Progenitor cell of endocrine pancreas (in vitro differentiated cells): ENCODE measurements at places on chromosomes 16 and 17. TPM values are rescaled to one million over a fixed set of nuclear protein-coding genes. Genes with fewer than 3 reads are reported as not detected.
A peak's percentile ranks its signal among the peaks of the same experiment; 100 is the strongest.

DNA sequence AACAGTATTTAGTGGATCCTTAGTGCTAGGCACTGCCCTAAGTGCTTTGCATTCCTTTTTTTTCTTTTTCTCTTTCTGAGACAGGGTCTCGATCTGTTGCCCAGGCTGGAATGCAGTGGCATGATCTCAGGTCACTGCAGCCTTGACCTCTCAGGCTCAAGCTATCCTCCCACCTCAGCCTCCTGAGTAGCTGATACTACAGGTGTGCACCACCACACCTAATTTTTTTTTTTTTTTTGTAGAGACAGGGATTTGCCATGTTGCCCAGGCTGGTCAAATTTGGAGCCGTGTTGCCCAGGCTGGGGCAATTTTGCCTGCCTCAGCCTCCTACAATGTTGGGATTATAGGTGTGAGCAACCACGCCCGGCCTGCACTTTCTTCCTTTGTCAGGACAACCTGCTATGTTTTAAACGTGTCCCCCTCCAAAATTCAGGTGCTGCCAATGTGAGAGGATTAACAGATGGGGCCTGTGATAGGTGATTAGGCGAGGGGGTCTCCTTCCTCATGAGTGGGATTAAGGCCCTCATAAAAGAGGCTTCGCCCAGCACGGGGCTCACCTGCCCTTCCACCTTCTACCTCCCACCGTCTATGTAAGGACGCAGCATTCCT is 5.4 kb downstream of the NQO1 start:
- peaks cover 22% of the 10 kb centered on the region for H3K36me3 ChIP-seq
- H3K4me1 ChIP-seq, result peaks cover 32% of the 10 kb centered on the region
- H3K27ac ChIP-seq, result peak overlapping the region; percentile 86
- no peak for DNase-seq
- H3K27me3 ChIP-seq, result no peaks in the 10 kb centered on the region
- H3K4me3 ChIP-seq, result no peak overlapping the region

- no peak overlapping the region for H3K4me3 ChIP-seq
- H3K36me3 ChIP-seq, result no peaks in the 10 kb centered on the region
- H3K27me3 ChIP-seq, result no peaks in the 10 kb centered on the region
Measured at GRCh38 chr16:12170103-12171040, 193.8 kb downstream of the SNX29 start.

DNA sequence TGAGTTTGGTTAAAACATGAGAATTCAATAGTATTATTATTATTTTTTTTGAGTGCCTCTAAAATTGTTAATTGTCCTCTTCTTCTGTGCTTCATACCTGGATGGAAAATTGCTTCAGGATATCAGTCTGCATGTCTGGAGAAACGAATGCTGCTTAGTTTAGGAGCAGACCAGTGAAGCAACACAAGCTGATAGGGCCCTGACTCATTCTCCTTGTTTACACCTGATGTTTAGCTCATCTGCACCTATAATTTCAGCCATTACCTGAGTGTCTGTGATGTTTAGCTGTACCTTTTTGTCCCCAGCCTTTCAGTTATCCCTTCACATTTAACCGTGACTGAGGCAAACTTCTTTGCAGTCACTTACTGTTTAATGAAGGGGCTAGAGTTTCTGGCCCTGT is 14.8 kb downstream of the SNTB2 start:
- peaks cover 1% of the 10 kb centered on the region for H3K36me3 ChIP-seq
- no peaks in the 10 kb centered on the region for H3K27me3 ChIP-seq
- H3K4me3 ChIP-seq, result no peak overlapping the region
- H3K27ac ChIP-seq, result no peak overlapping the region
- no peak for DNase-seq

DNA sequence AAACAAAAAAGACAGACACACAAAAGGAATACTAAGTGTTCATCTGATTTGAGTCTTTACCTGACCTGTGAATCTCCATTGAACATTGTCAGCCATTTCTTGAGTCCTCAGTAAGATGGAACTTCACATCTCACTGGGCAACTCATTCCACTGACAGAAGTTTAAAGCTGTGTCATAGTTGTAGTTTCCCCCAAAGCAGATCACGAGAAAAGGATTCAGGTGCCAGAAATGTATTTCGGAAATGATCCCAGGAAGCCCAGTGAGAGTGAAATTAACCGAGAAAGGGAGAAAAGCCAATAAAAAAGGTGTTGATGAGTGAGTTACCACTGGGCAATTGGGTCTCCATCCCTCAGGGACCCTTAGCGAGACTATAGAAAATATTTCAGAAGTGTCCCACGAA is 6.5 kb downstream of the CHD9 start:
- no peak for DNase-seq
- H3K27ac ChIP-seq, result no peak overlapping the region
- no peaks in the 10 kb centered on the region for H3K36me3 ChIP-seq
- no peaks in the 10 kb centered on the region for H3K27me3 ChIP-seq
- H3K4me1 ChIP-seq, result no peaks in the 10 kb centered on the region

GRCh38 chr17:63439687-63440086 is 6.4 kb downstream of the CYB561 start:
- H3K4me3 ChIP-seq, result no peak overlapping the region
- H3K36me3 ChIP-seq, result peaks cover 2% of the 10 kb centered on the region
- no peaks in the 10 kb centered on the region for H3K27me3 ChIP-seq
- no peaks in the 10 kb centered on the region for H3K4me1 ChIP-seq
- H3K27ac ChIP-seq, result no peak overlapping the region

DNA sequence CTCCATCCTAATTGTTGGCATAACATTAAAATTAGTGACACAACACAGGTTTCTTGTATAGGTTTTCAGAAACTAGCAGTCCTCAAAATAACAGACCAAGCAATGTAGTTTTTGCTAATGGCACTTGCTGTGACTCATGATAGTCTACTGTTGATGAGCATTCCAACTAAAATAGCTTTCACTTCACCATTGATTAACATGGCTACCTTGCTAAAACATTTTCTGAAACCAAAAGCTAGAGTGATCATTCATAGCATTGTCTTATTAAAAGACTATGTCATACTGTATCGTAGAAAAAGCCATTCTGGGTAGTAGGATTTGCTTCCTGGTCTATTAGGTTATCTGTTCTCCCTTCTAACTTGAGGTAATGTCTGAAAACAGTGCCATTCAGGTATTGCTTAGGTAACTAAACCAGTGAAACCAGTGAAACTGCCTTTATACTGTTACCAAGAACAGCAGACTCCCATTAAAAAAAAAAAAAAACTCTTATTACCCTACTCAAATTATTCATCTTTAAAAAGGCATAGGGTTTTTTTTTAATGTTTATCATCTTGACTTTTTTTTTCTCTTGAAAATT is 2.5 kb upstream of the CLTC start:
- H3K36me3 ChIP-seq, result peaks cover 2% of the 10 kb centered on the region

DNA sequence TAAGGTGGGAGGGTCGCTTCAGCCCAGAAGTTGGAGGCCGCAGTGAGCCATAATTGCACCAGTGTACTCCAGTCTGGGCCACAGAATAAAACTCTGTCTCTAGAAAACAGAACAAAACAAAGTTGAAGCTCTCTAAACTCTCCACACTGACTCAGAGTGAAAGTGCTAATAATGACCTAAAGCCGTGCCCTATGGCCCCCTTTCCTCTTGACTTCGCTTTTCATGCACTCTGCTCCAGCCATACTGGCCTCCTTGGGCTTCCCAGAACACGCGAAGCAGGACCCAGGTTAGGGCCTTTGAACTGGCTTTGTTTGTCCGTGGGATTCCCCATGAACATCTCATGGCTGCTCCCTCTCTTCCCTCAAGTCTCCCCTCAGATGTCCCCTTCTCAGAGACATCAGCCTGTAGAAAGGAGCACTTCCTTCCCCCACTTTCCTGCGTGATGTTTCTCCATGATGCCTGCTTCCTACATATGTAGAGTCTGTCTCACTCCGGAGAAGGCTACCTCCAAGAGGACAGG is 18.6 kb upstream of the SPN start:
- no peak overlapping the region for H3K27ac ChIP-seq
- no peaks in the 10 kb centered on the region for H3K27me3 ChIP-seq
- no peaks in the 10 kb centered on the region for H3K4me1 ChIP-seq
- no peak for DNase-seq

- no peaks in the 10 kb centered on the region for H3K36me3 ChIP-seq
- H3K4me1 ChIP-seq, result peaks cover 4% of the 10 kb centered on the region
- H3K4me3 ChIP-seq, result no peak overlapping the region
- no peaks in the 10 kb centered on the region for H3K27me3 ChIP-seq
Measured at GRCh38 chr17:53630638-53631037, 192.1 kb upstream of the KIF2B start.

- no peak for DNase-seq
- H3K36me3 ChIP-seq, result no peaks in the 10 kb centered on the region
- no peak overlapping the region for H3K4me3 ChIP-seq
- peaks cover 21% of the 10 kb centered on the region for H3K27me3 ChIP-seq
Measured at GRCh38 chr16:1019231-1020090, 37.9 kb downstream of the SOX8 start.

DNA sequence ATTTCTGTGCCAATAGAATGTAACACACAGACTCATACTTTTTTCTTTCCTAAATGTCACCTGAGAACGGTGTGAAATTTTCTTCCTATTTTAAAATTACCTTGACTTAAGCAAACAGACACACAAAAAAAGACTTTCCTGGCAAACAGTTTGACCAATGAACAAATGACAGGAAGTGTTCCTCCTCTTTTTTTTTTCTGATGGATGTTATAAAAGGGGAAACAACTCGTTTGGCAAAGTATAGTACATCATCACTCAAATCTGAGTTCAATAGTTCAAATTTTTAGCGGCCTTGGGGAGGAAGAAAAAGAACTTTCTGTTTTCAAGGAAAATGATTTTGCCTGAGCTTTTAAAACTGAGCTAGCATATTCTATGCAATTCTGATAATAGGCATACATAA is 19.8 kb downstream of the HS3ST3A1 start:
- H3K36me3 ChIP-seq, result peaks cover 7% of the 10 kb centered on the region
- H3K27ac ChIP-seq, result no peak overlapping the region
- no peaks in the 10 kb centered on the region for H3K27me3 ChIP-seq
- DNase-seq, result no peak
- H3K4me3 ChIP-seq, result no peak overlapping the region
- peaks cover 14% of the 10 kb centered on the region for H3K4me1 ChIP-seq

DNA sequence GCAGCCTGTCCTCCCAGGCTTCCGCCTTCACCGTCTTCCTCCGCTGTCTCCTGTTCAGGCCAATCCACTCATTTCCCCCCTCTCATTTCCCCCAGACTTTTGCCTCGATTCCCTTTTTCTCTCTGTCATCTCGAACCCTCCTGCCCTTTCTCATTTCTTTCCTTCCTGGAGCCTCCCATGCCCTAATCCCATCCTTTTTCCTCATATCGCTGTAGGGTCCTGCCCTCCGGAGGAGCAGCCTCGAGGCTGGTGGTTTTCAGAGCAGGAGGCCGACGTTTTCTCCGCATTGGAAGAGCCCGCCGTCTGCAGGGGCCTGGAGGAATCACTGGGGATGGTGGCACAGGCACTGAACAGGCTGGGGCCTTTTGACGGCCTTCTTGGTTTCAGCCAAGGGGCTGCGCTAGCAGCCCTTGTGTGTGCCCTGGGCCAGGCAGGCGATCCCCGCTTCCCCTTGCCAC is 597 bp downstream of the OVCA2 start:
- DNase-seq, result no peak
- H3K36me3 ChIP-seq, result peaks cover 12% of the 10 kb centered on the region
- no peaks in the 10 kb centered on the region for H3K27me3 ChIP-seq

GRCh38 chr16:59148769-59149155 is 414.6 kb upstream of the GOT2 start:
- H3K27me3 ChIP-seq, result no peaks in the 10 kb centered on the region
- H3K4me1 ChIP-seq, result peaks cover 4% of the 10 kb centered on the region
- no peak overlapping the region for H3K27ac ChIP-seq
- no peaks in the 10 kb centered on the region for H3K36me3 ChIP-seq
- DNase-seq, result no peak
- H3K4me3 ChIP-seq, result no peak overlapping the region

DNA sequence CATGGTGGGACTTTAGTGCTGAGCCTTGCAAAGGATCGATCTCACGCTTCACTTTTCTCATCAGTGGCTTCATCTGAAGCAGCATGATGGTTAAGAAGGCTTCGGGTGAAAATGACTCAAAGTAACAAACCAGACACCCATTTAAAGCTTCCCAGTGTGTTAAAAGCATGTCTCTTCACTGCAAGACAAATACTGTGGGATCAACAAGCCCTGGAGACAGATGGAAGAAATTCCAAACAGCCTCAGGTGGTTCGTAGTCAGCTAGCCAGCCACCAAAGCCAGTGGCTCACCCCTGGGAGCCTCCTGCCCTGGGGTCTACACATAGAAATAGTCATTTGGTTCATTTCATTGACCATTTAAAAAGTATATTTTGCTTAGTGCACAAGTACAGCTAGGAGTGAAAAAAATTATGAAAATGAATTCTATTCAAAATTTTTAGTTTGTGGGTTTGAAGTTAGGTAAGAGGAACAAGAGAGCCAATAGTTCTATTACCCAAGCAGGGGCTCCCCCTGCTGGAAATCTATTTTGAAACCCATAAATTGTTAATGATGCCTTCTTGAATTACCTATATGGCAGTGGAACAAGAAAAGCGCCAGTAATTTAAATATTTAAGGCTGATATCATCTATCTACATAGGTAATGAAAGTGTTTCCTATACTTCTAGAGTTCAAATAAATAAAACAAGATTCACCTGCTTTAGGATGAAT is 51.6 kb downstream of the PMP22 start:
- DNase-seq, result no peak
- no peaks in the 10 kb centered on the region for H3K4me1 ChIP-seq
- H3K36me3 ChIP-seq, result no peaks in the 10 kb centered on the region
- no peak overlapping the region for H3K4me3 ChIP-seq
- no peak overlapping the region for H3K27ac ChIP-seq

DNA sequence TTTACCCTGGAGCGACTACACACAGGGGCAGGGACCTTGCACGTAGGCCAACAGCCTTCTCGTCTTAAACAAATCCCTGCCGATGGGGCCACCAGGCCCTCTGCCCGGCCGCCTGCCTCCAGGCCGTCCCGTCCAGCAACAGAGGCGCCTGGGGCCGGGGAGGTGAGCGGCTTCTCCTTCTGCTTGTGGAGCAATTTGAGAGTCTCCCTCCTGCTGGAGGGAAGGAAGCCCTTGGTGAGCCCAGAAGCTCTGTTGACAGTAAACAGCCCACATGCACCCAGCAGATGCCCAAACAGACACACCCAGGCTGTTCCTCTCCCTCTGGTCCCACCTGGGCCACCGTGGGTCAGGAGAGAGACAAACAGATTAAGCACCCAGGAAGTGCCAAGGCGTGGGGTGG is 8.1 kb downstream of the SLC43A2 start:
- DNase-seq, result no peak
- no peaks in the 10 kb centered on the region for H3K36me3 ChIP-seq
- H3K4me3 ChIP-seq, result no peak overlapping the region
- no peaks in the 10 kb centered on the region for H3K27me3 ChIP-seq

- peaks cover 27% of the 10 kb centered on the region for H3K4me1 ChIP-seq
- H3K36me3 ChIP-seq, result peaks cover 9% of the 10 kb centered on the region
- H3K4me3 ChIP-seq, result no peak overlapping the region
- DNase-seq, result no peak
Measured at GRCh38 chr17:59754552-59754951, 47.1 kb downstream of the VMP1 start.

KRT13 gene
- not detected in 2 replicates for total RNA-seq

ADPRM gene
- total RNA-seq, result 8.4 and 9.2 TPM in 2 replicates

MT2A gene
- total RNA-seq, result 11.5 TPM in 2 replicates

CPHXL2 gene
- not detected in 2 replicates for total RNA-seq

OGFOD1 gene
- total RNA-seq, result 32.0 and 33.6 TPM in 2 replicates

WSCD1 gene
- total RNA-seq, result 10.3 and 11.1 TPM in 2 replicates

KRT16 gene
- not detected in 2 replicates for total RNA-seq

TP53TG3F gene
- total RNA-seq, result not detected in 2 replicates
